Mesothelial cell of epicardium (in vitro differentiated cells): ENCODE measurements at places on chromosomes 2 and 18.

DNA sequence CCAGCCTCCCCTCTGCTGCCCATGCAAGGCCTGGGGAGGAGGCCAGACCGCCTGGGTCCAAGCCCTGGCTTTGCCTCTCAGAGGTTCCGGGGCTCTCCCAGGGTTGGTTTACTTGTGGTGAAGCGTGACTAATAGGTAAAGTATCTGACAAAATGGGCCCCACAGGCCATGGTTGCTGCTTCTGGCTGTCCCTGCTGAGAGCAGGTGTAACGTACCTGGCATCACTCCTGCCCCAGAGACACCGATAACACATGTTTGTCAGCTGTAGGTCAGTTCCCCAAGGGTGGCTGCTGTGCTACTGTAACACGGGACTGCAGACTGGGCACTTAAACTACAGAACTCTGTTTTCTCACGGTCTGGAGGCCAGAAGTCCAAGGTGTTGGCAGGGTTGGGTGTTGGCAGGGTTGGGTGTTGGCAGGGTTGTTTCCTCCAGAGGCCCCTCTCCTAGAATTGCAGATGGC is 34.1 kb downstream of the ODC1 start:
- no peak overlapping the region for H3K4me3 ChIP-seq
- peaks cover 9% of the 10 kb centered on the region for H3K36me3 ChIP-seq
- H3K27me3 ChIP-seq, result no peaks in the 10 kb centered on the region
- no peak for DNase-seq

GRCh38 chr18:22709288-22710060 is 223.7 kb upstream of the RBBP8 start:
- H3K4me1 ChIP-seq, result peaks cover 46% of the 10 kb centered on the region
- H3K27me3 ChIP-seq, result no peaks in the 10 kb centered on the region
- DNase-seq, result no peak

DNA sequence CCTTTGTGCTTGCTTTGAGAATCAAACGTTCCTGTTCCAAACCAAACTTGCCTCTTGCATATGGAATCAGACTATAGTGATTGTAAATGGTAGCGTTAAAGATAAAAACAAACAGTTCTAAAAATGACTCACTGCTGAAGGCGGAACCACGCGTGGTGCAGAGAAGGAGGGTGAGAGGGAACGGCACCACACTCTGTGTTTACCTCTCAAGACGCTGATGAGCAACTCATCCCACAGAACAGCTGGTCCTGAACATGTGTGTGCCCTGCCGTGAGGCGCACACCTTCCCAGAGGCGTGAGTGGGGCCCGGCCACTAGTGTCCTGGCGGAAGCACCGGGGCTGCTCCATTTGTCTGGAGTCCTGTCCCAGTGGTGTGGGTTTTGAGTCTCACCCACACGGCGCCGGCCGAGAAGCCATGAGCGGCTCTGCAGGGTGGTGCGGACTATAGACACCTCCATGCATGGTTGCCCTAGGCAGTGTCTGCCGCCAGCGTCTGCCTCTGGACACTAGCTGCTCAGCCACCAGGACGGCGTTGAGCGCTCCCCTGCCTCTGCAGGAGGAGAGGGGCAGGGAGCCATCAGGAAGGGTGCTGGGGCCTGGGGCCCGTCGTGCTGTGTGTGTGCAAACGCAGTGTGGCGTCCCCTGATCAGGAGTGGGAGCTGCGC is 52.1 kb downstream of the NFATC1 start:
- H3K27ac ChIP-seq, result no peak overlapping the region
- H3K27me3 ChIP-seq, result no peaks in the 10 kb centered on the region
- DNase-seq, result no peak

DNA sequence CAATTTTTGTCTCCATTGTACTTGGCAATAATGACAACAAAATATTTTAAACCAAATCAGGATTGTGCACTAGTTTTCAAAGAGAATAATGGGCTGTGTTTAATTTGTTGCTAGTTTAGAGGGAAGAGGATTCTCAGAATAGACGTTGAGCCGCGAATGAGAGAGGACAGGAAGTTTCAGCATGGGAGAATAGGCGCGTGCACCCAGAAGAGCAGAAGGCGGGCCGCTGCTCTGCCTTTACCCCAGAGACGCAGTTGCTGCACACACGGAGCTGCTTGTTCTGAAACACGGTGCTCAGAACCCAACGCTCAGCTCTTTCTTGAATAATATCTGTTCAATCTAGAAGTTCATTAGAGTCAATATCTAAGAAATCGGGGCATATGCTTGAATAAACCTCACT is 223.4 kb downstream of the MYT1L start:
- DNase-seq, result no peak
- no peak overlapping the region for H3K27ac ChIP-seq
- H3K4me1 ChIP-seq, result peaks cover 5% of the 10 kb centered on the region
- peaks cover 7% of the 10 kb centered on the region for H3K27me3 ChIP-seq
- no peaks in the 10 kb centered on the region for H3K36me3 ChIP-seq

GRCh38 chr2:240956171-240956934 is 42.1 kb upstream of the SNED1 start:
- H3K27me3 ChIP-seq, result peaks cover 17% of the 10 kb centered on the region
- no peak overlapping the region for H3K27ac ChIP-seq
- H3K4me1 ChIP-seq, result peaks cover 3% of the 10 kb centered on the region
- H3K36me3 ChIP-seq, result no peaks in the 10 kb centered on the region
- no peak overlapping the region for H3K4me3 ChIP-seq

GRCh38 chr2:44753552-44754285 is 187.8 kb upstream of the SIX3 start:
- DNase-seq, result no peak
- H3K27ac ChIP-seq, result no peak overlapping the region
- H3K36me3 ChIP-seq, result peaks cover 2% of the 10 kb centered on the region
- no peaks in the 10 kb centered on the region for H3K27me3 ChIP-seq
- H3K4me3 ChIP-seq, result no peak overlapping the region
- H3K4me1 ChIP-seq, result no peaks in the 10 kb centered on the region

GRCh38 chr2:144390424-144391020 is 129.4 kb downstream of the ZEB2 start:
- DNase-seq, result no peak
- no peak overlapping the region for H3K4me3 ChIP-seq
- H3K27ac ChIP-seq, result no peak overlapping the region
- H3K27me3 ChIP-seq, result no peaks in the 10 kb centered on the region
- H3K36me3 ChIP-seq, result peaks cover 20% of the 10 kb centered on the region
- peaks cover 9% of the 10 kb centered on the region for H3K4me1 ChIP-seq

DNA sequence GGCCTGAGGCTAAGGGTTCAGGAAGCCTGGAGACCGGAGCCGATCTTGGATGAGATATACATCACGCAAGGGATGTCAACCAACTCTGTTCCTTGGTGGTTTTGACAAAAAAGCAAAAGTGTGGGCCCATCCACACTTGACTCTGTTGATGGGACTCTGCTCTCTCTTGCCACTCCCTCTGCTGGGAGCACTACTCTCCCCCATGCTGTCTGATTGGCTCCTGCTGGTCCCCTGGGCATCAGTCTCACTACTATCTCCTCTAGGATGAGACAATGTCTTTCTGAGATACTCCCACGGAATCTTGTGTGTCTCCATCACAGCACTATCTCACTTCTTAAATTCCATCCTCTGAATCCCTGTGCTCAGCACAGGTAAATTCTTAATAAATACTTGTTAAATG is 56.8 kb upstream of the DNMT3A start:
- H3K27ac ChIP-seq, result no peak overlapping the region
- H3K27me3 ChIP-seq, result no peaks in the 10 kb centered on the region
- H3K4me3 ChIP-seq, result no peak overlapping the region
- no peak for DNase-seq
- H3K4me1 ChIP-seq, result peaks cover 17% of the 10 kb centered on the region

GRCh38 chr2:216477283-216478035 is 21.2 kb upstream of the RPL37A start:
- no peak for DNase-seq
- no peak overlapping the region for H3K27ac ChIP-seq
- no peaks in the 10 kb centered on the region for H3K27me3 ChIP-seq
- H3K36me3 ChIP-seq, result peaks cover 39% of the 10 kb centered on the region

- no peaks in the 10 kb centered on the region for H3K27me3 ChIP-seq
- no peak overlapping the region for H3K27ac ChIP-seq
- H3K36me3 ChIP-seq, result peaks cover 11% of the 10 kb centered on the region
- peaks cover 5% of the 10 kb centered on the region for H3K4me1 ChIP-seq
- H3K4me3 ChIP-seq, result no peak overlapping the region
Observed at GRCh38 chr2:9217838-9218770, 11.5 kb downstream of the ASAP2 start.

- H3K27me3 ChIP-seq, result no peaks in the 10 kb centered on the region
- no peaks in the 10 kb centered on the region for H3K4me1 ChIP-seq
- H3K27ac ChIP-seq, result no peak overlapping the region
- no peak overlapping the region for H3K4me3 ChIP-seq
- DNase-seq, result no peak
Observed at GRCh38 chr2:190250421-190250820, 69.2 kb downstream of the HIBCH start.

DNA sequence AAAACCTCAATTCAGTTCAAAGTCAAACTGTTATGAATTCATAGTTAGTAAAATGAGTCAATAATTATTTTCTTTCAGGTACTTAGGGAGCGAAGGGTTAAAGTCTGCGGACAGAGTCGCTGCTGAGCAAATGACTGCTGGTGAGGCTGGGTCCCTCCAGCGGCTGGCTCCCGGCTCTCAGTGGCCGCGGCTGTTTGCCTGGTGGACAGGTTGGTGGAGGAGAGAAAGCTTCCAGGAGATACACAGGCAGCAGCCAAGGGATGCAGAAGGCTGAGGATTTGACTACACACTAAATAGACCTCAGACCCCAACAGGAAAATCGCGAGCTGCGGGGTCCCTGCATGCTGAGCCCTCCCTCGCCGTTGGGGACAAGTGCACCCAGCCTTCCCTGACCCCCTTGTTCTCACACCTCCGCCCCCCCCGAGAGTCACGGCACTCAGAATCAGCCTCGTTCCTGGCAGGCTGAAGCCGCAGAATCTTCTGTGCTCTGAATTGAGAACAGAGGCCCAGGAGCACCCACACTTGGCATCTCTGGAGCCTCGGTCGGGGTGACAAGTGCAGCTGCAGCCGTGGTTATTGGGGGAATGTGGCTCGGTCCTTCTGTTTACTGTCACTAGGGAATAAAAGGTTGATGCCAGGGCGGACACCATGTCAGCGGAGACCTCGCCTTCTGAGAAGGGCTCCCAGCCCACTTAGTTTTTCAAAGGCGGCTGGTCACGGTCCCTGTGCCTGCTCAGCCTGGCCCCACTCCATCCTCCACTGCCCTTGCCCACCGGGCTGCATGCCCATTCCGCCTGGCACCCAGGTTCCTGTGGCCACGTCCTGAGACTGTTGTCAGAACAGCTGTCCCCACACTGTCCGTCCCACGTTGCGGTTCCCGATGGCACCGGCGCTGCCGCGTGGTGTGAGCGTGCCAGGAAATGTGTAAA is 74.0 kb downstream of the SLC66A2 start:
- DNase-seq, result no peak
- H3K36me3 ChIP-seq, result no peaks in the 10 kb centered on the region
- H3K27ac ChIP-seq, result no peak overlapping the region
- peaks cover 7% of the 10 kb centered on the region for H3K27me3 ChIP-seq

DNA sequence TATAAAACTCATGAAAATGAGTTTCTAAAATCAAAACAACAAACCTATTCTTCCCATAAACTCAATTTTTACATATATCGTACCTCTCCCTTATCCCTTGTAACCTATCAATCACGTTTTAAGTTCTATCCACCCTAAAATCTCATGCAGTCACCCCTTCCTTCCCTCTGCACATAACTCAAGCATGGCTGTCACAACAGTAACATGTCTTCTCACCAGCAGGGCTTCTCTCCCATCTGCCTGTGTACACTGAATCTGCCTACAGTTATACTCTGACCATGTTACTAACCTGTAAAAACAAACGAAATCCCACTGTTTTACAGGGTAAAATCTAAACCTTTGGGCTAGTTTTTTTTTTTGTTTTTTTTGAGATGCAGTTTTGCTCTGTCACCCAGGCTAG is 68.2 kb downstream of the MAP4K3 start:
- H3K4me1 ChIP-seq, result no peaks in the 10 kb centered on the region
- DNase-seq, result no peak
- H3K36me3 ChIP-seq, result peaks cover 44% of the 10 kb centered on the region
- no peaks in the 10 kb centered on the region for H3K27me3 ChIP-seq

DNA sequence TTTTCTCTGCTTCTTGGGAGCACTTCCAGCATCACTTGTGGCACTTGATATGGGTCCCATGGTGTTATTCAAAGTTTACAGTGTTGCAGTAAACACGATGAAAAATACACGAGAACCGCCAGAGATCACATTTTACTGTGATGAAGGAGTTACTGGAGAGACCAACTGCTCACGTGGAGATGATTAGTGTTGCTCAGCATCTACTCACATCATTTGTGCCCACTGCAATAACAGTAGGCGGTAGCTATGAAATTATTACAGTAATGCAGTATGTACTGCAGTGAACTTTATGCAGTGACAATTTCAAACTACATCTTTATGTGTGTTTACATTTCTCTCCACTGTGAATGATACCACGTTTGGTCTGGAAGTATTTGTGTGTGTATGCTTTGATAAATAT is 93.5 kb downstream of the SLC4A3 start:
- no peak for DNase-seq
- no peak overlapping the region for H3K27ac ChIP-seq

DNA sequence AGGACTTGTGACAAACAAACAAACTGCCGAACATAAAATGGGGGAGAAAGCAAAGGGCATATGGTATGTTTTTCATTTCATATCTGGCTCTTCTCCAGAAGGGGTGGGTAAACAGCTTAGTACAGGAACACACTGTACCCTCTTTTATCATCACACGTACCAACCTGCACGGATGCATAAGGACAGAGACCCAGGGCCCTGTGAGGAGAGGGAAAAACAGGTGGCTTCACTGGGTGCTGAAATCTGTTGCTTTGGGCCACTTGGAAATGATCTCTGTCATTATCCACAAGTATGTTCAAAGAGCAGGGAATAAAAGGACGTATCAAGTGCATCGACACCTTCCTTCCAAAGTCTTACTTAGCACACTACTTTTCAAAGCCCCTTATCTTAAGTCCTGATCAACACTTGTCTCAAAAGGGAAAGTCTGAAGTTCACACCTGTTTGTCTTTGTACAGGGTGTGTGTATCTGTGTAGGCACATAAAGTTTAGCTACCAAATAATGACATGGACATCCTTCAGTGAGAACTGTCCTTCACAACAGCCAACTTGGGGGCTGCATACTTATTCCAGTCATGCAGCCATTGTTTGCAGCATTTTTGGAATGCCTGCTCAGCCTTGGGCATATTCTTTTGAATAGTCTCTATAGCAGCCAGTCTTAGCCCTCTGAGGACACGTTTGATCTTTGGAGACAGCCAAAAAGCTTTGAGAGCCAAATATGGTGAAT is 60.6 kb downstream of the IRS1 start:
- peaks cover 48% of the 10 kb centered on the region for H3K4me1 ChIP-seq
- peak overlapping the region; percentile 75 for H3K27ac ChIP-seq
- no peaks in the 10 kb centered on the region for H3K27me3 ChIP-seq
- no peak for DNase-seq
- H3K4me3 ChIP-seq, result no peak overlapping the region
- peaks cover 25% of the 10 kb centered on the region for H3K36me3 ChIP-seq

GRCh38 chr2:46352621-46353020 is 55.4 kb downstream of the EPAS1 start:
- no peaks in the 10 kb centered on the region for H3K27me3 ChIP-seq
- no peak overlapping the region for H3K27ac ChIP-seq
- no peaks in the 10 kb centered on the region for H3K36me3 ChIP-seq
- no peak overlapping the region for H3K4me3 ChIP-seq
- DNase-seq, result no peak

GRCh38 chr2:9709539-9710285 is 78.9 kb upstream of the YWHAQ start:
- H3K4me1 ChIP-seq, result no peaks in the 10 kb centered on the region
- H3K27me3 ChIP-seq, result peaks cover 6% of the 10 kb centered on the region
- H3K4me3 ChIP-seq, result no peak overlapping the region
- no peaks in the 10 kb centered on the region for H3K36me3 ChIP-seq
- no peak overlapping the region for H3K27ac ChIP-seq

- H3K27me3 ChIP-seq, result no peaks in the 10 kb centered on the region
- H3K36me3 ChIP-seq, result peaks cover 2% of the 10 kb centered on the region
- no peak for DNase-seq
- H3K27ac ChIP-seq, result no peak overlapping the region
- H3K4me1 ChIP-seq, result no peaks in the 10 kb centered on the region
- H3K4me3 ChIP-seq, result no peak overlapping the region
Observed at GRCh38 chr2:216033403-216033802, 20.1 kb upstream of the MREG start.
